ENCODE measurements at places on chromosomes 13 and 19.

DNA sequence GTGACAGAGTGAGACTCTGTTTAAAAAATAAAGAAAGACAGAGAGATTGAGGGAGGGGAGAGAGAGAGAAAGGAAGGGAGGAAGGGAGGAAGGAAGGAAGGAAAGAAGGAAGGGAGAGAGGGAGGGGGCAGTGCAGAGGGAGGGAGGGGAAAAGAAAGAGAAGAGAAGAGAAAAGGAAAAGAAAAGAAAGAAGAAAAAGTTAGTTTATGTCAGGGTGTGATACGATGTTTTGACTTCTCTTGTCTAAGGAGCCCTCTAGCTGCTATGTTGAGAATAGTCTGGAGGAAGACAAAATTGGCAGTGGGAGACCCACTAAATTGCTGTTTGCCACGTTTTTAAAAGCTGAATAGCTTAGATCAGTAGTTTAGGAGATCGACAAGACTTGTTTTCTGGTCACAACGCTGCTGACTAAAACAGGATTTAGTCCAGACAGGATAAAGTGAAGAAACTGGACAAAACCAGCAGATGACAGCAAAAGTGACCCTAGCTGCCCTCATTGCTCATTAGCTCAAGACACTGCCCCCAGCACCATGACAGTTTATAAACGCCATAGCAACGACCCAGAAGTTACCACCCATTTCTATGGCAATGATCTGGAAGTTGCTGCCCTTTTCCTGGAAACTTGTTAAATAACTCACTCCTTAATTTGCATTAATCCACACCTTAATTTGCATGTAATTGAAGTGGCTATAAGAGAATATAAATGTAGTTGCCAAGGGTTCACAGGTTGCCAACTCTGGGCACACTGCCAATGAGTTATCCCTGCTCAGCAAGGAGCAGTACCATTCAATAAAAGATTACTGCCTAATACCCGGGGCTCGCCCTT is 11.1 kb downstream of the TEX101 start:
- DNase-seq, result no peak

GRCh38 chr13:112034846-112035245 is 32.1 kb upstream of the SOX1 start:
- no peak for DNase-seq

DNA sequence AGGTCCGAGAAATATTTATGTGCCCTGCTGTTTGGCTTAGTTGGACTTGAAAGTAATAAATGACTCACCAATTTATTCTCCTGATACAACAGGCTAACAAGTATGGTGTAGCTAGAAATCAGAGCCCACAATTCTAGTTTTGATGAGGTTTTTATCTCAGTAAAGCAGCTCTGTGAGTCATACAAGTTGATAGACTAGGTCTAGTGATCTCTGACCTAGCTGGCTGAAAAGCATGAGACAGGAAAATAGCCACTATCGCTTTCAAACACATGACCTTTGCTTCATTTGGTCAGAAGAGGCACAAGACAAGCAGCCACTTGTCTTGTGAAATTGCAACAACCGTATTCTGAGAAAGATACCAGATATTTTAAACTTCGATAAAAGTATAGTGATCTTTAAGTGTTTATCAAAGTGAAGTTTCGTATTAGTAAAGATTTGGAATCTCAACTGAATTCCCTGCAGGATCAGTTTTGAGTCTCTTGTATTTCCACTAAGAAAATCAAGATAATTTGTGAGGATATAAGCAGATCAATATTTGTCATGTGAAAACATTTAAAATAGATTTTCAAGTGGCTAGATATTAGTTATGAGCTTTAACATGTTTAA is 126.7 kb downstream of the MAB21L1 start:
- DNase-seq, result peak; percentile 13

DNA sequence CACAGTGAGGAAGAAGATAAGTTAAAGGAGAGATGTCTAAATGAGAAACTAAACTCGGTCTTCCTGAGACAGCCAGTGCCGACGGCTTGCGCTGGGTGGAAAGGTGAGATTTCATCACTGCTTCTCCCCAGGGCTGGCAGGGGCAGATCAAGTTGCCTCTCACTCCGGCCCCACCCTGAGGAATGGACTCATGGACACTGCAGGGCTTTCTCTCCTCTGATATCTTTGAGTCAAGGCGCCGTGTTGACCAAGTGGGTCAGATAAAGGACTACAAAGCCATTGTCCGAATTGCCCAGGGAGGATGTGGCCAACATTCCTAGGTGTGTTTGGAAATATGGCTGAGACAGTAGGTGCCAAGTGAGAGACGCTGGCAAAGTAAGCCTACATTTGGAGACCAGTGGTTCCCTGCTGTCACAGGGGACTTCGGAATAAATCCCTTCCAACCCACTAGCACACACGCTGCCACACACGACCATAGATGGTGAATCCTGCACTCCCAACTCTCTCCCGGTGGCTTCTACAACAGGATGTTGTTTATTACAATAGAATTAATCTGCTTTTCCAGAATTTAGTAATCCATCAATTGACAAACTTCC is 156.5 kb upstream of the TSC22D1 start:
- DNase-seq, result no peak

- DNase-seq, result no peak
Measured at GRCh38 chr19:33520048-33520643, 1.4 kb downstream of the PEPD start.

DNA sequence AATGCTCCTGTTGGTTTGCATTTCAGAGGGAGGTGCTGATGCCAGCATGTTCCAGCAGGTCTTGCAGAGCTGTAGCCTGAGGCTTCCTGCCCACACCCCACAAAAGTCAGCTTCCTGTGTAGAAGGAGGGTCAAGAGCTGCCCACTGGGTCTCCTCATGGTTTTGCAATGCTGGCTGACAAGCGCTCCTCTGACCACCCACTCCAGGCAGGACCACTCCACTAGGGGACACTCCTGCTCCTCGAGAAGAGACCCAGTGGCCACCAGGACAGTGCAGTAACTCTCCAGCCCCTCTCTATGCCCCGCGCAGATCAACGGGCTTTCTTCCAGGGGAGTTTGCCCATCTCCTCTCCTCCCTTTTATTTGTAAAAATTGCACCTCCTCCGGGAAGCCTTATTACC is 72.9 kb upstream of the UQCRFS1 start:
- DNase-seq, result no peak

DNA sequence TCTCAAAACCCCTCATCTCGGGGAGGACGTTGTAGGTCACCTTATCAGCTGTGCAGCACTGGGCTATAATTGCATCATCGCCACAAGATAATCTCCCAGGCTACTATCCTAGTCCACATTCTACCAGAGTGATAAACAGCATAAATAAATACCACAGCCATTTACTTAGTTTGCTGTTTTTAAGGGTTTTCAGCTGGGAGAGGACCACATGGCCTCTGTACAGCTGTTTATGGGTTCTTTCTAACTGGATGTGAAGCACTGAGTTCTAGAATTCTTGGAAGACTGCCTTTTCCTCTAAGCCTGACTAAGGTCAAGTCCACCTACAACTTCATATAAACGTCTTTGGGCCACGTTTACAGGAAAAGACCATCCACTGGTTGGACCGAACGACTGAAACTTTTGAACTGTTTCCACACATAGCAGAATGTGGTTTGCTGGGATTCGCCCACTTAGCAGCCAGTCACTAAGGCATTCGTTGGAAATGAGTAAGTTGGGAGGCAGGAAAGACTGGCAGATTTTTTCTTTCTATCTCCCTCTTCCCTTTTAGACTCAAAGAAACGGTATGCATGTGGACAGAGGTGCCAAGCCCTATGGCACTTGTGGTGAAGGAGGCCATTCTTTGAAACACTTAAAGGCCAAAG is 752.5 kb upstream of the SGCG start:
- DNase-seq, result no peak

DNA sequence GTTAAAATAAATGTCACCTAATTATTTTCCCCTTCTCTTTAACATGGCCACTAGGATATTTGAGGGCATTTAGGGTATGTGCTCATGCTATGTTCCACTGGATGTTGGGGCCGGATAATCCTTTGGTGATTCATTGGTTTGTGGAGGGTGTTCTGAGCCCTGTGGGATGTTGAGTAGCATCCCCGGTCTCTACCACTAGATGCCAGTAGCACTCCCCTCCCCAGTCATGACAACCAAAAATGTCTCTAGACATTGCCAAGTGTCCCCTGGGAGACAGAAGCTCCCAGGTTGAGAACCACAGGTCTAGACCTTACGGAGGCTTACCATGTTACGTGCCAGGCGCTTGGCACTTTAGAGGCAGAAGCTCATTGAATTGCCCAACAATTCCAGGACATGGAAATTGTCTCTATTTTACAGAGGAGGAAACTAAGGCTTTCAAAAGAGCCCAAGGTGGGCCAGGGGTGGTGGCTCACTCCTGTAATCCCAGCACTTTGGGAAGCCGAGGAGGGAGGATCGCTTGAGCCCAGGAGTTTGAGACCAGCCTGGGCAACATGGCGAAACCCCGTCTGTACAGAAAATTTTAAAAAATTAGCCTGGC is 14.1 kb downstream of the SHANK1 start:
- DNase-seq, result no peak

DNA sequence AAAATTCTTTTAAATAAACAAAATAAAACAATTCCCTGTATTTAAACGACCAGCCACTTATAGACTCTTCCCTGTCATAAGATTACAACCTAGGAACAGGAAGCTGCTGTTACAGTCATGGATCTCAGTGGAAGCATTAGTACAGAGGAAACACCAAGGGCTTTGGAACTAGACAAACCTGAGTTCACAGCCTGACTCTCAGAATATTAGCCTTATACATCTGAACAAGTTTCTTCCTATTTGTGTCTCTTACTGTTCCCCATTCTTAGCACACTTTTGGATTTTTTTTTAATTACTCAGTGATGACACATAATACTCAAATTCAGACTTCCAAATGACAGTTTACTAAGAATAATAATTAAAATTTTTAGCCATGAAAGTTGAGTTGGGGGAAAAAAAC is 46.1 kb downstream of the ZDHHC20 start:
- DNase-seq, result peak; percentile 7

DNA sequence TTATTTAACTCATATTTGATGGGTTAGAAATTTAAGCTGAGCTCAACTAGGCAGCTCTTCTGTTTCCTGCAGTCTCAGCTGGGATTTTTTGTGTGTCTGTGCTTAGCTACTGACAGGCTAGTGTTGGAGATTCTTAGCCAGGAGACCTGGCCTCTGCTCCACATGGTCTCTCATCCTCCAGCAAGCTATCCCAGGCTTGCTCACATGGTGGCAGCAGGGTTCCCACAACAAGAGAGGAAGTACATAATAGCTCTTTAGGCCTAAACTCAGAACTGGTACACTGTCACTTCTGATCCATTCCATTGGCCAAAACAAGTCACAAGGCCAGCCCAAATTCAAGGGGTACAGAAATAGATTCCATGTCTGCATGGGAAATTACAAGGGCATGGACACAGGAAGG is 406.2 kb downstream of the SUCLA2 start:
- no peak for DNase-seq

DNA sequence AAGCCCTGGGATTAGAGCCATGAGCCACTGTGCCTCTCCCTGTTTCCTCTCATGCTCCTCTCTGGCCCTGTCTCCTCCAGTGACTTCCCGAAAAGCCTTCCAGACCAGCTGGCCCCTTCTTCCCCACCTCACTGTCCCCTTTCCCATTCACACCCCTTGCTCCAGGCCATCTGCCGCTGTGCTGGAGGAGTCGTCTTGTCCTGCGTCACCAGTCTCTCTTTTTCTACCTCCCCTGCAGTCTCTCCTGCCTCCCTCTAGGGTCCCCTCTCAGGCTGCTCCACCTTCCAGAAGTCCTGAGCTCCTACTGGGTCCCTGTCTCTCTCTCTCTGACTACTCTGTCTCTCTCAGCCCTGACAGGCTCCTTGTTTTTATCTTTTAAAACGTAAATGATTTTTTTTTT is 5.3 kb upstream of the FFAR1 start:
- DNase-seq, result no peak

GRCh38 chr13:105084931-105085330 is 1450.5 kb downstream of the EFNB2 start:
- no peak for DNase-seq

- DNase-seq, result no peak
Measured at GRCh38 chr13:90884066-90884465, 463.4 kb upstream of the MIR17HG start.

GRCh38 chr13:109156181-109156935 is 526.9 kb downstream of the MYO16 start:
- DNase-seq, result peak; percentile 92

GRCh38 chr13:111344471-111345191 is 24.2 kb downstream of the TEX29 start:
- DNase-seq, result peak; percentile 47

GRCh38 chr19:2021453-2022140 is 6.1 kb upstream of the BTBD2 start:
- DNase-seq, result no peak

GRCh38 chr13:49927755-49928154 is 8.4 kb downstream of the SPRYD7 start:
- DNase-seq, result peak; percentile 98

- DNase-seq, result no peak
Measured at GRCh38 chr19:27805848-27806247, 1407.1 kb downstream of the UQCRFS1 start.

DNA sequence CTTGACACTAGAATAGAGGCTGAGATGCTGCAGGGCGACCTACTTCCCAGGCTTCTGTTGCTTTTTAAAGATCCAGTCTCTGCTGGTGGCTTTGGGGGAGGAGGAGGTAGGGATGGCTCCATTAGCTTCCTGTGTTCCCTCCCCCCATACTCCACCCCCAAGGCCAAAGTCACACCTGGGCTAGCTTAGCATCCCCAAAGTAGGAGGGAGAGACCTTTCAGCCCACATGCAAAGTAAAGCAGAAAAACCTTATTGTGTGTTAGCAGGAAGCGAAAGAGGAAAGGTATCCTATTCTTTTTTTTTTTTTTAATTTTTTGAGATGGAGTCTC is 3.2 kb upstream of the TNPO2 start:
- DNase-seq, result no peak

- no peak for DNase-seq
Measured at GRCh38 chr13:80618781-80619180, 277.9 kb upstream of the SPRY2 start.

DNA sequence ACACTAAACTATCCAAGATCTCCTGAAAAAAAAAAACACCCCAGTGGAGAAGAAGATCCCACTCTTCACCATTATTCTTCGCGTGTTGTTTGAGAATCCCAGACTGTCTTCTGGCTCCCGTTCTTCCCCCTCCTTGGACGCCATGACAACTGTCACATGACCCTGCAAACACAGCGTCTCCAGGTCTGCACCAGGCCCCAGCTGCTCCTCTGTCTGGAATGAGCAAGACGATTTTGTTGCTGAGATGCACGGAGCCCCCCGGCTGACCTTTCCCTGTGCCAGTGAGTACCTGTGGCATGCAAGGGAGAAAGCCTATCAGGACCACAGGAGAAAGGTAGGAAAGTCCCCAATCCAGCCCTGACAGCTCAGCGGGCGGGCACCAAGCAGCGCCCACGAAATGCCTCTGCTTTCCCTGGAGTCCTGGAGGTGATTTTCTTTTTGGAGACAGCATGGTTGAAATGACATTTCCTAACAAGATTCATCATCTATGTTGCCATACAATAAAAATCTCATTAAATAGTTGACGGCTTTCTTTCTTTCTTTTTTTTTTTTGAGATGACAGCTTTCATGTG is at the start of gene CFAP97D2:
Gene CFAP97D2, plus strand, starts transcription at position 171 of the 572 bp plus-strand sequence. Its CDS starts 74 bp downstream, at position 245.
- no peak for DNase-seq

GRCh38 chr13:44879452-44880058 is 109.7 kb downstream of the NUFIP1 start:
- peak; percentile 48 for DNase-seq

- DNase-seq, result no peak
Measured at GRCh38 chr13:19171563-19171962, 10.1 kb downstream of the TUBA3C start.

GRCh38 chr13:50292081-50292480 is 276.8 kb downstream of the KCNRG start:
- DNase-seq, result no peak

GRCh38 chr19:30587869-30588268 is 215.7 kb downstream of the ZNF536 start:
- DNase-seq, result no peak

GRCh38 chr19:34733266-34733745 is 737 bp upstream of the ZNF181 start:
- no peak for DNase-seq

Data from astrocyte (in vitro differentiated cells and primary cell).